ENCODE measurements at places on chromosomes 1 and 21. TPM values are rescaled to one million over a fixed set of nuclear protein-coding genes. Genes with fewer than 3 reads are reported as not detected.

S100A11 gene
- 278 TPM for polyA plus RNA-seq

SNX7 gene
- polyA plus RNA-seq = 30.1 TPM

F13B gene
- polyA plus RNA-seq = not detected

DYRK1A gene
- polyA plus RNA-seq = 58.0 TPM

EEIG2 gene
- 31.1 TPM for polyA plus RNA-seq

GPR37L1 gene
- 0.08 TPM for polyA plus RNA-seq

LRRN2 gene
- 11.6 TPM for polyA plus RNA-seq

DNA sequence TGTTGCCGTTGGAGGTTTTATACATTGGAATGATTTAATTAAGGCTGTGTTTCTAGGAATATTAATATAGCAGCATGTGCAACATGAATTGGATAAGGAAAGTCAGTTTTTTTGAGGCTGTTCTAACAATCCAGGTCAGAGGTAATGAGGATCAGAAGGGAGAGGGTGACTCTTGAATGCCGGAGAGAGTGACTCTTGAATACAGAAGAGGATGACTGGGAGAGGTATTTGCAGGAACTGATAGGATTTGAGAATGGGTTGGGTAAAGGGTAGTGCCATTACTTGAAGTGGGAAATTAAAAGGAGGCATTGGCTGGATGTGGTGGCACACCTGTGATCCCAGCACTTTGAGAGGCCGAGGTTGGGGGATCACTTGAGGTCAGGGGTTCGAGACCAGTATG lies 55.6 kb upstream of the MACF1 start:
- no peak for DNase-seq

DNA sequence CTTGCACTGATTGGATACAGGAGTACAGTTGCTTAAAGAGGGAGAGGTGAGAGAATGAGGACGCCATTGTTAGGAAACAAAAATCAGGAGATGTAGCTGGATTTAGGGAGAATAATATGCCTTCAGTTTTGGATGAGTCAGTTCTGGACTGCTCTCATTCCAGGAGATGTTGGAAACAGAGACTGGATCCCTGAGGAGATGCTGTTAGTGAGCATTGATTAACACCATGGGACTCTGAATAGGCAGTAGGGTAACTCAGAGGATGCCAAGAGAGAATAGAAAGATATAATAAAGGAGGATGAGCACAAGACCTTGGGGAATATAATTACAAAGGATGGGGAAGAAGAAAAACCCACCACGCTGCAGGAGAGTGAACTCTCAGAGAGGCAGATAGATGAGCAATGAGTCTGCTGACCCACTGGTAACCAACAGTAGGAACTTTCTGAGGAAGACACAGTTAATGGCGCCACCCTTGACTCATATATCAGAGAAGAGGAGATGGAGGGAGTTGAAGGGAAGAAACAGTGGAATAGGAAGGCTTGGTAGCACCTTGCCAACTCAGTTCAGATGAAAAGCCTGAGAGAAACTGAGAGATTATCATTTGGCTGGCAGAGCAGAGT lies 10.5 kb downstream of the KCNJ15 start:
- no peak for DNase-seq

DNA sequence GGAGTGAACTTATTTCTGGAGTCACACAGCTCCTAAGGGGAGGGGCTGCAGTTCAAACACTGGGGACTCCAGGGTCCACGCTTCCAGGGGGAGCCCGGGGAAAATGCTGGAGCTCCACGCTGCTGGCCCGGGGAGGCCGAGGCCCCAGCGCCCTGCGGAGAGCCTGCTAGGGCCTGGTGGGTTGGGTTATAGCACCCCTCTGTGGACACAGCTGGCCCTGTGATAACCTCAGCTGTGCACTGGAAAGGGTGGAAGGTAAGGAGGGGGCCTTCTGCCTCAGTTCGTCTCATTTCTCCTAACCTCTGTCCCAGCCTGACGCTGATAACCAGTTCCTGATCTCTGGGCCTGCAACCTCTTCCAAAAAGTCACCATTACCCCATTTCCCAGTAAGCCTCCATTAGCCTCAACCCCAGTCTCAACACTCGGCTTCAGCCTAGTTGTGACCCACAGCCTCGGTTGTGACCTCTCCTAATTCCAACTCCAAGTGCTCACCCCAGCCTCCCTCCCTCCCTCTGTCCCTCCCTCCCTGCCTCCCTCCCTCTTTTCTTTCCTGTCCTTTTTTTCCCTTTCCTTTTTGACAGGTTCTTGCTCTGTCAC lies 7.1 kb downstream of the NBL1 start:
- no peak for DNase-seq

DNA sequence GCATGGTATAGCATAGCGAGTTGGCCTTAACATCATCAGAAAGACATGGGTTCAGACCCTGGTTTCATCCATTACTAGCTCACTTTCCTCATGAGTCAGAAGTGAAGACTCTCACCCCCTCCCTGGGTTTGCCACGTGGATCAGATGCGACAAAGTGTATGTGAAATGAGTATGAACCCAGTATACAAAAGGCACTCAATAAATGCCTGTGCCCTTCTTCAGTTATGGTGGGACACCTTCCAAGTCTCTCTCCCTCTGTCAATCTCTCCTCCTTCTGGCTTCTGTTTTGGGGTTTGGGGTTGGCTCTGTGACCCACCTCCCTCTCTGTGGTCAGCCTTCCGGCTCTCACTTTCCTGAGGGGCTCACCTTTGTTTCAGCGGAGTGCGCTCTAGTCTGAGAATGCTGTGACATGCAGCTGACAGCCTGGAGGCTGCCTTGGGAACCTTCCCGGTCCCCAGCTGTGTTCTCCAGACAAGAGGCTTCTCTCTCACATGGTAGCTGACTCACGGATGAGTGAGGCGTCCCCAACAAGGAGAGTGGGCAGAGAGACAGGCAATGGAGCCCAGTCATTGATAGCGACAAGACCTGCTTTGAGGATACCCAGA lies 155.0 kb upstream of the EDN2 start:
- no peak for DNase-seq

- DNase-seq = no peak
Observed at GRCh38 chr1:242890192-242890741, 364.8 kb downstream of the CEP170 start.

- DNase-seq = no peak
Observed at GRCh38 chr1:60620087-60620486, 462.3 kb upstream of the NFIA start.

DNA sequence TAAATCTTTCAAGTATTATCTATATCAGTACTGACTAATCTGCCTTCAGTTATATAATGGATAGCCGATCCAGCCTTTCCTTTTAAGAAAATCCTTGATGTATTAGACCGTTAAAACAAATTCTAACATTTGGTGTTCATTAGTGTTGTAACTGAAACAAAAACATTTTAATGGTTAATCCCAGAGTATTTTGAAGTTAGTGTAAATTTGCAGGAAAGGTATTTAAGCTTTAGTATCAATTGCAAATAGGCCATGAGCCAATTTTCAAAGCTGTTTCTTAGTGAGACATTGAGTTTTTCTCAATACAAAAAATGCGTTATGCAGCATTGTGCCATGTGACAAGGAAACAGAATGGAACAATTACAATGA lies 29.6 kb downstream of the DISP1 start:
- no peak for DNase-seq

GRCh38 chr1:15107911-15108310 lies 45.6 kb upstream of the TMEM51 start:
- DNase-seq = no peak

GRCh38 chr1:13823936-13824335 lies 123.9 kb downstream of the PRDM2 start:
- no peak for DNase-seq

DNA sequence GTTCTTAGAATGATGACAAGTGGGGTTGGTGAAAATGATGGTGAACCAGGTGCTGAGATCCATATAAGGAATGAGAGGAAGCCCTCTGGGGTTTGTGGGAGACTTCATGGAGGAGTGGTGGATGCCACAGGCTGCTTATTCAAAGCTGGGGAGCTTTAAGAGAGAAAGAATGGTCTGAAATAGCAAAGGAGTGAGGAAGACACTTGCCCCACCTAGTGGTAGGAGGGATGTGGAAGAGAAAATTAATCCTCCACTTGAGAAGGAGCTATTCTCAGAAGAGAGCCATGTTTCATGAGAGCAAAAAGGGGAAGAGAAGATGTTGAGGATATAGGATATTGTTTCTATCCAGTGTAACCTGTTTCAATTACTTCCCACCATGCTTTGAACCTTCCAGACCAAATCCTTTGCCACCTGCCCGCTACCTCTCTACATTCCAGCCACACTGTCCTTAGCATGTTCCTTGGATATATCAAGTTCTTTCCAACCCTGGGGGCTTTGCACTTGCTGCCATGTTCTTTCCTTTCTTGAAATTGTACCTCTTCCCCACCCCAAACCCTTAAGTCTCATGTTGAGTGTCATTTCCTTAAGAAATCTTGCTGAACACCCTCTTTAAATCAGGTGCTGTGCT lies 19.6 kb upstream of the ZNF648 start:
- no peak for DNase-seq

GRCh38 chr1:89407360-89407759 lies 43.5 kb downstream of the GBP6 start:
- DNase-seq = no peak

GRCh38 chr1:54994355-54994990 lies 4.3 kb upstream of the BSND start:
- DNase-seq = no peak

DNA sequence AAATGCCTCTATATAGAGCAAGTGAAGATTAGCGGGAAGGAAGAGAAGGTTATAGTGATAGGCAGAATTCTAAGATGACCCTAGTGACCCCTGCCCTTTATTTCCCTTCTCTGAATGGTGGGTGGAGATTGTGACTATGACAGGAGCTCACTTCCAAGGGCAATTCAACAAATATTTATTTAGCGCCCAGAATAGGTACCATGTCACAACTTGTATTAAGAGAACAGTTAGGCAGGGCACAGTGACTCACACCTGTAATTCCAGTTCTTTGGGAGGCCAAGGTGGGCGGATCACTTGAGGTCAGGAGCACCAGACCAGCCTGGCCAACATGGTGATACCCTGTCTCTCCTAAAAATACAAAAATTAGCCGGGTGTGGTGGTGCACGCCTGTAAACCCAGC lies 236.0 kb upstream of the POGK start:
- DNase-seq = no peak

DNA sequence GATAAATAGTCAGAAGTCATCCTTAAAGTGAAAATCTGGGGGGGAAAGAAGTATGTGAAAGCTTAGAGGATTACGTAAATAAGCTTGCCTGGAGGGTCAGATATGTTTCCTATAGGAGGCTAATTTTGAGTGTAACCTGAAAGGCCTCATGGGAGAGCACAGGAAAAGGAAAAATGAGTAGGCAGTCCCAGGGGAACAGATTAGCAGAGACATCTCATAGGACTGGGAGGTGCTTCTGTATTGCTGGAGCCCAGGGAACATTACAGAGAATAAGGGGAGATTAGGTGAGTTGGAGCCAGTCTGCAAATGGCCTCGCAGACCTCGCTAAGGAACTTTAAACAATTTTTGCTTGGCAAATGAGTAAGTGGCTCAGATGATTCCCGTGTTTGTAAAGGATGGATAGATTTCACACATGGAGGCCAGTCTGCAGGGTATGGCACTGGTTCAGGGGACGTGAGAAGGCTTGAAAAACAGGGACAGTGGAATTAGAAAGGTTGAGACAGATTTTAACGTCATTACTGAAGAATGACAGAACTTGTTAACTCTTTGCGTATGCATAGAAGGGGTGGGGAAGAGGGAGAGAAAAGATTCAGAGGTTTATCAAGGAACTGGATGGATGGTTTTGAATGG lies 149.1 kb downstream of the GREM2 start:
- no peak for DNase-seq

DNA sequence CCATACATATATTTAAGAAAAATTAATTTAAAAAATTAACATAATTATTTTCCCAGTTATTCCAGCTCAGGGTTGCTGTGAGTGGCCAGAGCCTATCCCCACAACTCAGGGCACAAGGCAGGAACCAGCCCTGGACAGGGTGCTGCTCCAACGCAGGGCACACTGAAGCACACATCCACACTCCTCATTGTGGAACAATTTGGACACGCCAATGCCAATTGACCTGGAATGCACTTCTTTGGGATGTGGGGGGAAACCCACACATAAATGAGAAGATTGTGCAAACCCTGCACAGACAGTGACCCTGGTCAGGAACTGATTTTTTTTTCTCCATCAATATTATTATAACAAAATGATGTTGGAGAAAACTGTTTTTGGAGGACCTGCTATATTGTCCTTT lies 23.4 kb downstream of the SAMSN1 start:
- DNase-seq = no peak

- no peak for DNase-seq
Observed at GRCh38 chr1:24705260-24706073, 39.8 kb upstream of the CLIC4 start.

DNA sequence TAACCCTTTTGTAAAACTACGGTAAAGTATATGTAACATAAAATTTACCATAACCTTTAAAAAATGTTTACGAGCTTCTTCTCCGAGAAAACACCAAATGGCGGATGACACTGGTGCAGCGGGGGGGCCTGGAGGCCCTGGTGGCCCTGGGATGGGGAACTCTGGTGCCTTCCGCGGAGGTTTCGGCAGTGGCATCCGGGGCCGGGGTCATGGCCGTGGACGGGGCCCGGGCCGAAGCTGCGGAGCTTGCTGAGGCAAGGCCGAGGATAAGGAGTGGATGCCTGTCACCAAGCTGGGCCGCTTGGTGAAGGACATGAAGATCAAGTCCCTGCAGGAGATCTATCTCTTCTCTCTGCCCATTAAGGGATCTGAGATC lies 7.5 kb downstream of the MFSD2A start:
- DNase-seq = no peak

GRCh38 chr1:171743081-171743870 lies 1.4 kb upstream of the VAMP4 start:
- DNase-seq = peak; percentile 6

DNA sequence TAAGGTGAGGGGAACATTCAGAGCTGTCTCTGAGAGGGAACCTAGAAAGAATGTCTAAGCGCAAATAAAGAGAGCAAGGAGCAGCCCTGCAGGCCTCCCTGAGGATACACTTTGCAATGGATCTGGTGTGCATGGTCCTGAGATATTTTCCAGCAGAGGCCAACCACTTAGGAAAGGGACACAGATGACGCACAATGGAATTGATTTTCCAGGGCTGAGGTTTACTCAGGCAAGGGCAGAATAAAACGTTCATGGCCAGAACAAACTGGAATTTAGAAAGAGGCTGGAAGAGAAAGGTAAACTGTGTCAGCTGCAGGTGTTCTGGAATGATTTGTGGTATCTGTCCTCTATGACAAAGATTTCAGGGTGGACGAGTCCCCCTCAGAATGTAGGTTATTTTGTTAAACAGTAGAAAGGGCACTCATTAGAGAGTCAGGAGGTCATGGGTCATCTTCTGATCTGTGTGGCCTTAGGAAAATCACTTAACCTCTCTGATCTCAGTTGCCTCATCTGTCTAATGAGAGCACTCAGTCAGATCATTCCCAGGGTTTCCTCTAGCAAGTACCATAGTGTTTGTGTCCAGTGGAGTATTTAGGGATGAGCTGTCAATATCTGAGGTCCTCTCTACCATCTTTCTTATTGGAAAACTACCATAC lies 61.8 kb upstream of the PGBD5 start:
- no peak for DNase-seq

GRCh38 chr1:48164571-48164970 lies 57.9 kb upstream of the SLC5A9 start:
- no peak for DNase-seq
